CD8-positive, alpha-beta memory T cell (primary cell): ENCODE measurements at places on chromosomes 1 and 21.

- no peak for DNase-seq
Observed at GRCh38 chr1:93603601-93604000, 78.0 kb downstream of the BCAR3 start.

DNA sequence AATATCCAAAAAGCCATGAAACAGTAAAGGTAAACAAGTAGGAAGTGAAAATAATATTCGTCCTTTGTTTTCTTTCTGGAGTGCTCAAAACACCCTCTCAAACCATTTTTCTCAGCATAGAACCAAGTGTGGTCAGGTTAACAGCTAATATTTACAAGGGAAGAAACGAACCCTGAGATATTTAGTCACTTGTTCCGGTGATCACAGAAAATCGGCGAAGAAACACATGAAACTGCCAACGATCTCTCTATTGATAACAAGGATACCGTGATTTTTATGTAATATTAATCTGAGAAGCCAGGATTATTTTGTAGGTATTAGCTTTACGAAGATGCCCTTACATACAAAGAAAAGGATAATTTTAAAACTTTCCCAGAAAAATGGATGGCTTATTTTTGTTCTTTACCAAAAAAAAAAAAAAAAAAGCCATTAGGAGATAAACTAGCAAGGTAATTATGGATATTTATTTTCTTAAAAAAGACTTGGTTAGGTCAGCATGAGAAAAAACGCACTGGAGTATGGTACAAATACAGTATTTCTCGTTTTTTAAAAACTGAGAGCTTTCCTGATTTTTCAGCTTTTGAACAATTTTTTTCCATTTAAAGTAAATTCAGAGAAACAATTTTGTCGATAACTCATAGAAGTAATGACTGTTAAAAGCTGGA lies 107.3 kb upstream of the HNRNPU start:
- DNase-seq, result no peak

GRCh38 chr1:223421025-223421424 lies 27.8 kb downstream of the CCDC185 start:
- DNase-seq, result no peak

GRCh38 chr1:44244986-44245385 lies 31.7 kb downstream of the DMAP1 start:
- no peak for DNase-seq

GRCh38 chr1:98068016-98068415 lies 147.2 kb upstream of the DPYD start:
- no peak for DNase-seq

DNA sequence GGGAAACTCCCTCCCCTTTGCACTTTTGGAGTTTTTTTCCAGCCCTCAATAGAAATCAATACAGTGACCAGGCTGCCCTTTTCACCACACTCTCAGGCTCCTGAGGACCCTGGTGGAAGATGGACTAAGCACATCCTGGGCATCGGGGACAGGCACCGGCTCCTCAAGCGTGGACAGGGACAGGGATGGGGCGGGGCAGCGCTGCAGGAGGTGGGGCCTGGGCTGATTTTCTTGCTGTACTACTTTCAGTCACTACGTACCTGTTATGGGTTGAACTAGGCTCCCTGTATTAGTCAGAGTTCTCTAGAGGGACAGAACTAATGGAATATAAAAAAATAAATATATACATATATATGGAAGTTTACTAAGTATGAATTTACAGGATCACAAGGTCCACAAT lies 2.5 kb downstream of the MX2 start:
- DNase-seq, result no peak
